ENCODE measurements at places on chromosomes 11 and 22. TPM values are rescaled to one million over a fixed set of nuclear protein-coding genes. Genes with fewer than 3 reads are reported as not detected.

The KLHL35 gene
- total RNA-seq = 0.41 TPM

The MFRP gene
- not detected for total RNA-seq

The BAIAP2L2 gene
- not detected for total RNA-seq

The MMP13 gene
- total RNA-seq = not detected

The KCNQ1 gene
- total RNA-seq = not detected

The OR4S2 gene
- not detected for total RNA-seq

The CACNA1I gene
- total RNA-seq = 0.03 TPM

The PTPRCAP gene
- 0.37 TPM for total RNA-seq

The SPDYC gene
- not detected for total RNA-seq

The OR8D1 gene
- total RNA-seq = not detected

The DTX4 gene
- 7.6 TPM for total RNA-seq

The TCN1 gene
- total RNA-seq = not detected

The FGF19 gene
- total RNA-seq = 10.3 TPM

The OR52N4 gene
- total RNA-seq = not detected

The NCF4 gene
- not detected for total RNA-seq

The UCP2 gene
- total RNA-seq = 1.0 TPM

The POU2F3 gene
- not detected for total RNA-seq

The EHF gene
- total RNA-seq = not detected

The SLC2A11 gene
- total RNA-seq = 3.0 TPM

The C11orf42 gene
- not detected for total RNA-seq

The P2RY6 gene
- not detected for total RNA-seq

All from SJSA1 (cell line).